ENCODE measurements at places on chromosomes 2 and 18. TPM values are rescaled to one million over a fixed set of nuclear protein-coding genes. Genes with fewer than 3 reads are reported as not detected.

GRCh38 chr2:201358684-201359083 lies 1.5 kb upstream of the FLACC1 start:
- no peak overlapping the region for H3K27ac ChIP-seq
- no peak overlapping the region for H3K4me3 ChIP-seq
- no peaks in the 10 kb centered on the region for H3K36me3 ChIP-seq
- DNase-seq = no peak

The AKAIN1 gene
- 0.75 TPM for total RNA-seq

The IL36G gene
- not detected for total RNA-seq

DNA sequence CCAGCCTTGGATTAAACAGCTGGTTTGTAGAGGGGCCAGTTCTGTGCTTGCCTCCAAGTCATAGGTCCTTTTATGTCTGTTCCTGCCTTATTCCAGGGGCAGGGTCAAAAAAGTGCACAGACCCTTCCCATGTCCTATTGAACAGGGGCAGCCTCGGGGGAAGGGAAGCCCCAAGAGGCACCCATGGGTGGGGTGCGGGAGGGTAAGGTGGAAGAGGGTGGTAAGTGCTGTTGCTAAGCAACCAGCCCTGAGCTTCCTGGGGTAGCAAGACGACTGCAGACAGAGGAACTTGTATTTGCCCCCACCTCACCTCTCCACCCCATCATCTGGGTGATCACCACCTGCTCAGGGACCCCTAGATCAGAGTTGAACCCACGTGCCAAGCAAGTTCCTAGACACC lies 7.7 kb downstream of the DNMT3A start:
- H3K4me3 ChIP-seq = no peak overlapping the region
- H3K4me1 ChIP-seq = peaks cover 16% of the 10 kb centered on the region
- H3K27ac ChIP-seq = no peak overlapping the region
- DNase-seq = no peak
- H3K27me3 ChIP-seq = no peaks in the 10 kb centered on the region
- no peaks in the 10 kb centered on the region for H3K36me3 ChIP-seq

GRCh38 chr18:37327063-37327577 lies 238.5 kb downstream of the CELF4 start:
- no peak overlapping the region for H3K4me3 ChIP-seq
- H3K4me1 ChIP-seq = no peaks in the 10 kb centered on the region
- no peak overlapping the region for H3K27ac ChIP-seq
- DNase-seq = no peak

GRCh38 chr18:3892152-3892551 lies 442.2 kb downstream of the TGIF1 start:
- no peak overlapping the region for H3K4me3 ChIP-seq
- no peak overlapping the region for H3K27ac ChIP-seq
- no peaks in the 10 kb centered on the region for H3K27me3 ChIP-seq

The TEKT4 gene
- not detected for total RNA-seq

DNA sequence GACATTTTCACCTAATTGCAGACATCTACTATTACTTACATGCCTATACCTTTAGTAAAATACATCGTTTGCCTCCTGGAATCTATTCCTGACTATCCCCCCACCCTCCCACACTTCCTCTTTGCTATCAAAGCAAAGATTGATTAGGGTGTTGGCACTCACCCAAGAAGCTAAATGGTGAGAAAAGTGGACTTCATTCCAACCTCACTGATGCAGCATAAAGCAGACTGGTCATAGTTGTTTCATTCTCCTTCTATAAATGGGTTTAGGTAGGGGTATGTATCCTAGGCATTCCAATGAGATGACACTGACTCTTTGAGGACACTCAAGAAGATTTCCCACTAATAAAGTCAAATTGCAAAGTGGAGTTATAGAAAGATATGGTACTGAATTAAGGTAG lies 97.4 kb downstream of the LRP1B start:
- no peak for DNase-seq
- no peaks in the 10 kb centered on the region for H3K36me3 ChIP-seq
- H3K4me1 ChIP-seq = no peaks in the 10 kb centered on the region
- no peaks in the 10 kb centered on the region for H3K27me3 ChIP-seq

- H3K27ac ChIP-seq = no peak overlapping the region
- DNase-seq = no peak
- peaks cover 10% of the 10 kb centered on the region for H3K4me1 ChIP-seq
- no peak overlapping the region for H3K4me3 ChIP-seq
Observed at GRCh38 chr2:109637749-109638570, 23.8 kb downstream of the SOWAHC start.

The LRRTM1 gene
- total RNA-seq = not detected

GRCh38 chr2:187415449-187415848 lies 32.6 kb downstream of the CALCRL start:
- H3K4me3 ChIP-seq = no peak overlapping the region
- no peaks in the 10 kb centered on the region for H3K27me3 ChIP-seq
- H3K36me3 ChIP-seq = no peaks in the 10 kb centered on the region
- DNase-seq = no peak
- no peak overlapping the region for H3K27ac ChIP-seq
- H3K4me1 ChIP-seq = no peaks in the 10 kb centered on the region

- no peaks in the 10 kb centered on the region for H3K4me1 ChIP-seq
- no peaks in the 10 kb centered on the region for H3K36me3 ChIP-seq
- DNase-seq = no peak
- no peaks in the 10 kb centered on the region for H3K27me3 ChIP-seq
Observed at GRCh38 chr2:61636686-61637085, 98.5 kb upstream of the XPO1 start.

DNA sequence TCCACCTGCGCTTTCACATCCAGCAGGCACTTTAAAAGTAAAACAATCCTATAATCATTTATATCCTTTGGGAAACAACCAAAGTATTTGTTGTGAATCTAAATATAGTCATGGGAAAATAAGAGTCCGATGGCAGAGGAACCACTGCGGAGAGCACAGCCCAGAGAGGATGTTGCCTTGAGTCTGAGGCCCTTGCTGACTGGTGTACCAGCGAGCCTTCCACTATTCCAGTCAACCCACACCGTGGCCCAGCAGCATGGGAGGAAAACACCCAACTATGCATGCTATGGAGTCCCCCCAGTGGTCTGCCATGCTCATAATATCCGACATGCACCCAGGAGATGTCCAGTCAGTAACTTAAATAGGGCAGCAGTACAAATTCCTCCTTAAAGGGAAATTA lies 21.6 kb downstream of the KANSL3 start:
- H3K27ac ChIP-seq = no peak overlapping the region
- no peak overlapping the region for H3K4me3 ChIP-seq
- H3K27me3 ChIP-seq = no peaks in the 10 kb centered on the region
- no peak for DNase-seq

GRCh38 chr2:85936421-85937068 lies 47.8 kb upstream of the ST3GAL5 start:
- H3K4me3 ChIP-seq = peak overlapping the region; percentile 20
- H3K4me1 ChIP-seq = peaks cover 16% of the 10 kb centered on the region
- H3K27me3 ChIP-seq = no peaks in the 10 kb centered on the region
- peak overlapping the region; percentile 84 for H3K27ac ChIP-seq
- no peak for DNase-seq

DNA sequence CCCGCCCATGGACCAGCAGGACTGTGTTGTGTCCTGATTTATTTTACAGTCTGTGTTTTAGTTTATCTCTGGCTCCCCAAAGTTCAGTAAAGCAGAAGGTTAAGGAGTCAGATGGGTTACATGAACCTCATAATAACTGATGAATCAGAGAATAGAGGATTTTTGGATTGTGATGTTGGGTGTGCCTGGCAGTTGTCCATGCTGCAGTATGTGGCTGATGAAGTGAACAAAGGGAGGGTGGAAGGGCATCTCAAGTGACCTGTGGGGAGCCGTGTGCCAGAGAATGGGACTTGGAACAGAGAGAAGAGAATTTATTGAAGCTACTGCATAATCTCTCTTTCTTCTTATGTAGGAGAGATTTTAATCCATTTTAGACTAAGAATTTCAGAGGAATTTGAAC lies 145.5 kb downstream of the MAP4K4 start:
- H3K4me3 ChIP-seq = no peak overlapping the region
- H3K4me1 ChIP-seq = peaks cover 17% of the 10 kb centered on the region
- no peak for DNase-seq
- peaks cover 42% of the 10 kb centered on the region for H3K36me3 ChIP-seq
- no peaks in the 10 kb centered on the region for H3K27me3 ChIP-seq
- no peak overlapping the region for H3K27ac ChIP-seq

DNA sequence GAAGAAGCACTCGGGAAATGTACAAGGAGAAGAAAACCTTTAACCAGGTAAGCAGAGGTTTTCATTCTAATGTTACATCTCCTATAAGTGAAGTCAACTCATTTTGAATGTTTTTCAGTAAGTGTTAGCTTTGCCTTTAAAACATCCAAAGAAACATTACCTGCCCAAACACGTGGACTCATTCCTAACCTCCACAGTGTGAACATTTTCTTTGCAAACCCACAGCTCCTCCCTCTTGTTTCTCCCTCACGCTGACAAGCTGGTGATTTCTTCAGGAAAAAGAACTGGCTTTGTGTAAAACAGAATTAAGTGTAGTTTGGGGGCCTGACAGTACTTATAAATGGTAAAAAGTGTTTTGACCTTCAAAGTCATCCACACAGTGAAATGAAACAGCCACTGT lies 72.5 kb downstream of the MTCL1 start:
- no peaks in the 10 kb centered on the region for H3K4me1 ChIP-seq
- H3K36me3 ChIP-seq = no peaks in the 10 kb centered on the region
- H3K27ac ChIP-seq = no peak overlapping the region

DNA sequence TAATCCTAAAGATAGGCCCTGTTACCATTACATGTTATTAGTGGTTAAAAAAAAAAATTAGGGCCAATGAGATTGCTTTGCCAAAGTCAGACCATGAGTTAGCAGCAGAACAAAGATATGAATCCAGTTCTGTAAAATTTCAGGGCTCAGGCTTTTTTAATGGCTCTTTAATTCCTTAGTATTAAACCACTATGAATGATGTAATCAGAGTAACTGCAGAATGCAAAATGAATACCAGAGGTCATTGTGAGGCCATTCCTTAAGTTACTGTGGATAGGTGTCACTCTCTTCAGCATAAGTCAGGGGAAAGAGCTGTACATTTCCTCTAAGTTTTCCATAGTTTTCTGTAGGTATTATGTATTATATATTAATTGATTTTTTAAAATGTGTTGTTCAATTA lies 42.2 kb upstream of the TBR1 start:
- no peaks in the 10 kb centered on the region for H3K4me1 ChIP-seq
- H3K27me3 ChIP-seq = no peaks in the 10 kb centered on the region
- H3K4me3 ChIP-seq = no peak overlapping the region
- no peak for DNase-seq

The CHRNA1 gene
- total RNA-seq = not detected

The HMSD gene
- total RNA-seq = not detected

DNA sequence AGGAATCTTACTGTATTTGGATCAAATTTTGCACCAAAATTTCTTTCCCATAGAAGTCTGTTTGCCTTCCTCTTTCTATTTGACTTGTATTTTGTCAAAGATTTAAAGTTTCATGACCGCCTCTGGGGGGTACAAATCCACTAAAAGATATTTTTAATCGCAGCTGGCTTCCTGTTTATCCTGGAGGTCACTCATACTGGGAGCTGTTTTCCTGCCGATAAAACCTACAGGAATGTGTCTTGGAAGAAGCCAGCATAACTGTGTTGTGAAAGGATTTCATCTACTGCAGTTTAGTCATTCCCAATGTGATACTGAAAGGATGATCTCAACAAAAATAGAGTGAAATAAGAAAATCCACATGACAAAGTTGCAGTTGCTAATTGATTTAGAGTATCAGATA lies 184.0 kb downstream of the RIT2 start:
- no peak overlapping the region for H3K27ac ChIP-seq
- H3K36me3 ChIP-seq = no peaks in the 10 kb centered on the region
- no peaks in the 10 kb centered on the region for H3K4me1 ChIP-seq
- no peak overlapping the region for H3K4me3 ChIP-seq

DNA sequence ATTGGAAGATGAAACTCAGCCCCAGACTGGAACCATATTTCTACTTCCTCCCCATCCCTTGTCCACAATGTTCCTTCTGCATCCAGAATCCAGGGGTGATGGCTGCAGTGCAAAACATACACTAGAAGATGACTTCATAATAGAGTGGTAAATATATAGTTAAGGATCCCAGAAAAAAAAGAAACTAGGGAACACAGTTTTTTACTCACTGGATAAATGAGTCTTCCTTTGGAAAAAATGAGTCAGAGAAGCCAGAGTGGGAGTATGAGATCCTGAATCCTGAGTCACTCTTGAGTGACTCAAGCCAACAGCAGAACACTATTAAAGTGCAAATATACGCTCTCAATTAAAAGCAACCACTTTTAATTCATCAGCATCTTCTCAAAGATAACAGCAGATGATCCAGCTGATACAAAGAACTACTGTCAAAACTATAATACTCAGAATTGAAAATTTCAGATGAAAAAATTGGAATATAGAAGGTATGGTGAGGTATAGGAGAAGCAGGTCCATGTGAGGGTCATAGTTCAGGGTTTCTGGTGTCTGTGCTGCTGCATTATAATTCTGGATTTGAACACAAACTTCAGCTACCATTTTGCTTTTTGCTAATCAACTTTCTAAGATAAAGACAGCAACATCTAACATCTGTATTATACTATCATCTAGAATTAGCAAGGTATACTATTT lies 987.2 kb upstream of the CDH2 start:
- H3K36me3 ChIP-seq = no peaks in the 10 kb centered on the region
- no peaks in the 10 kb centered on the region for H3K27me3 ChIP-seq
- no peak overlapping the region for H3K4me3 ChIP-seq
- no peak overlapping the region for H3K27ac ChIP-seq

GRCh38 chr2:4272261-4272858 lies 569.0 kb downstream of the DCDC2C start:
- no peak for DNase-seq
- H3K27me3 ChIP-seq = no peaks in the 10 kb centered on the region
- H3K27ac ChIP-seq = no peak overlapping the region
- H3K4me3 ChIP-seq = no peak overlapping the region

DNA sequence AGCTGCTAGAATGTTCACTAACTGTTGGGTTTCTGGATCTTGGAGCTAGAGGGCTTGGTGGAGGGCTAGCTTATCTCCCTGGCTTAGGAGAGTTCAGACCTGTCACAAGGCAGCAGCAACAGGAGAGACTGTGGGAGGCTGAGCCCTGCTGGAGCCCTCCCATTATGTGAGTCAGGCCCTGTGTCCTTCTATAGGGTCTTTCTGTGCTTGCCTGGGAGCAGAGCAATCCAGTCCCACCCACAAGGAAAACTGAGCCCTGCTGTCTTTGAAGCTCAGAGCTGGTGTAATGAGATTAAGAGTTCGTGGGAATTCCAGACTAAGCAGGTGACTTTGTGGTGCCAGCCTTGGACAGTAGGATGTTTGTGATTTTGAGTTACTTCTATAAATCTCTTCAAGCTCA lies 249.0 kb downstream of the TTC32 start:
- H3K4me3 ChIP-seq = no peak overlapping the region
- no peak overlapping the region for H3K27ac ChIP-seq
- no peaks in the 10 kb centered on the region for H3K4me1 ChIP-seq
- DNase-seq = no peak

The C1QL2 gene
- not detected for total RNA-seq

- no peak overlapping the region for H3K4me3 ChIP-seq
- H3K27me3 ChIP-seq = no peaks in the 10 kb centered on the region
- H3K27ac ChIP-seq = peak overlapping the region; percentile 66
- peaks cover 45% of the 10 kb centered on the region for H3K4me1 ChIP-seq
- DNase-seq = no peak
- no peaks in the 10 kb centered on the region for H3K36me3 ChIP-seq
Observed at GRCh38 chr2:11498543-11499034, 32.6 kb upstream of the E2F6 start.

The EFHD1 gene
- total RNA-seq = 3.3 TPM

The SOX11 gene
- total RNA-seq = 0.09 TPM

The TTC21B gene
- total RNA-seq = 25.3 TPM

The GALNT5 gene
- 5.3 TPM for total RNA-seq

- no peak for DNase-seq
- H3K36me3 ChIP-seq = no peaks in the 10 kb centered on the region
- H3K27me3 ChIP-seq = no peaks in the 10 kb centered on the region
- H3K4me1 ChIP-seq = no peaks in the 10 kb centered on the region
- no peak overlapping the region for H3K27ac ChIP-seq
Observed at GRCh38 chr2:201466050-201466675, 14.6 kb downstream of the STRADB start.

The GPR55 gene
- 0.05 TPM for total RNA-seq

All from liver (tissue), 10 donors.